ENCODE measurements at places on chromosomes 6 and 20. TPM values are rescaled to one million over a fixed set of nuclear protein-coding genes. Genes with fewer than 3 reads are reported as not detected.

Gene OR12D2
- not detected for total RNA-seq

Gene TREML2
- total RNA-seq = 0.65 TPM

GRCh38 chr6:107582086-107582485 is 92.2 kb downstream of the SOBP start:
- H3K36me3 ChIP-seq = no peaks in the 10 kb centered on the region
- no peak for DNase-seq
- H3K4me3 ChIP-seq = no peak overlapping the region
- no peaks in the 10 kb centered on the region for H3K4me1 ChIP-seq

DNA sequence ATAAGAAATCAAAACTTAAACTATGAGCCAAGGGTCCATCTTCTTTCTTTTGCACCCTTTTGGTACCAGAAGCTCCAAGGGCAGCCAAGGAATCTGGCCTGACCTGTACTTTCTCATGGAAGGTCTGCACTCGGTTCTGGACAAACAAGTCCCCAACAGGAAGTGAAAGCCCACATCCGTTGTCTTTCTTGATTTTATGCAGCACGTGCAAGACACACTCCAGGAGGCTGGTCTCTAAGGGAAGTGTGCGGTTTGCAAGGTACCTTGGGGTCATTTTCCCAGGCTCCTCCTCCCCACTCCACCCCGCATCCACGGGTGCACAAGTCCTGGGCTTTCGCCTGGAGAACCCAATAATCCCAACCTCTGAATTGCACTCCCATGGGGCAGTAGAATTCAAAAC is 101.9 kb downstream of the NFATC2 start:
- H3K27me3 ChIP-seq = no peaks in the 10 kb centered on the region
- no peak for DNase-seq
- H3K36me3 ChIP-seq = no peaks in the 10 kb centered on the region
- no peaks in the 10 kb centered on the region for H3K4me1 ChIP-seq
- H3K4me3 ChIP-seq = no peak overlapping the region
- H3K27ac ChIP-seq = no peak overlapping the region

GRCh38 chr6:63349401-63349800 is 29.6 kb upstream of the LGSN start:
- no peak for DNase-seq
- H3K36me3 ChIP-seq = no peaks in the 10 kb centered on the region
- no peak overlapping the region for H3K27ac ChIP-seq
